Epithelial cell of prostate (primary cell): ENCODE measurements at places on chromosomes 5 and 9.
A peak's percentile ranks its signal among the peaks of the same experiment; 100 is the strongest.

DNA sequence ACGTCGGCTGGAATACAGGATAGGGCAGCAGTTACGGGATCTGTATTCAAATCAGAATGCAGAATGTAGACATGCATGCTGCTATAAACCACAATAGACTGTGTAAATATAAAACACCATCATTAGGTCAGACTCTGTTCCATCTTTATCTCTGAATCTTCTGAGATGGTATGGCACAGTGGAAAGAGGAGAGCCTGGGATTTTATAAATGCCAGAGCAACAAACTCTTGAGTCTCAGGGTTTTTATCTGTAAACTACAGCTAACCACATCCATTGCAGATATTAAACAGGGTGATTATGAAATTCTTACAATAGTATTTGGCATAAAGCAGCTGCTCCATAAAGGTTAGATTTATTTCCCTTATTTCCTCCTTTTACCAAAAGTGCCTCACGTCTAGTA, 108.7 kb downstream of the ZDHHC21 start:
- DNase-seq = no peak

DNA sequence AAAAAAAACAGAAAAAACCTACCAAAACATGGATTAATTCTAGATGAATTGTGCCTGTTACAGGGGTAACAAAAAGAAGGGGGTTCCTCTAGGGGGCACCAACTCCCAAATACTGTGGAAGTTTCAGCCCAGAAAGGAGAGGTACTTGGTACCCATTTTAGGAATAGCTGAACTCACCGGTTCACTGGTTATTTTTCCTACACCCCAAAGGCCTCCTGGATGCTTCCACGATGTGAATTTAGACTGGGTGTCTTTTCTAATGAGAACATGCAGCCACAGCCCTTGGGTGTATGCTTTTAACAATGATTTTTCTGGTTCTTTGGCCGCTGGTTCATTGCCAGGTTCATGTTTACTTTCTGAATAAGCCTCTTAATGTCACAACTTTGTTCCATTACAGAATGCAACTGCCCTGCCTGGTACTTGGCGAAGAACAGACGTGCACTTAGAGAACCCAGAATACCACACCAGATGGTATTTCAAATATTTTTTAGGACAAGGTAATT, 46.7 kb downstream of the GARNL3 start:
- DNase-seq = peak; percentile 20

DNA sequence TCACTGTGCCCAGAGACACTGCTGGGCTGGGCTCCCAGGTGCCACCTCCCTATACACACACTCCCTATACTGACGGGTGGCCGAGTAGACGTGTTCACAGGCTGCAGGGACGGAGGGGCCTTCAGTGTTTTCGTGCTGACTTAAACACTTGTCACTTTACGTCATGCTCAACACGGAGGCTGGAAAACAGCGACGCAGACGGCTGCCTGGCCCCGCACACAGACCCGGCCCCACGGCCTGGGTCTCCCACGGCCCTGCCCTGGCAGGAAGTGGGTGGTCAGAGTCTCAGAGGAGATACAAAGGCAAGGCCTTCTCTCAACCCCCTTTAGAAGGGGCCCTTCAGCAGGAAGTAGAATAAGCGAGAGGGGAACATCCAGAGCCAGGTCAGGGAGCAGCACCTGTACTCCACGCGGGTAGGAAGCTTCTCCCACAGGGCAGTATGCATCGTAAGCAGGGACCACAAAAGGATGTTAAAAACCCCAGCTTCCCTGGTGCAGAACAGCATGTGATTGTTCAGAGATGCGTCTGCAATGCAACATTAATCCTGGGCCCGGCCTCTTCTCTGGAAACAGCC, 11.9 kb upstream of the TBC1D9B start:
- DNase-seq = no peak

DNA sequence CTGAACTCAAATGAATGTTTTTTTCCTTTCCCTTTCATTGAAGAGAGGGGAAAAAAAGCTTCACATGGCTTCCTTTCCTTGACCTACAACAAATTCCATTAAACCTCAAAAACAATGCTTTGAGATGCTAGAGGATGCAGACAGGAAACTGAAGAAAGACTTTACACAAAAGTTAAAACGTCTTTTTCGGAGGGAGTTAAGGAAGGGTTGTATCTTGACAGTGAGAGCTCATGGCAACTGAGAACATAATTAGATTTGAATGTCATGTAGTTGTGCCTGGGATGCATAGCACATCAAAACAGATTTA, 66.4 kb downstream of the EBF1 start:
- no peak for DNase-seq

DNA sequence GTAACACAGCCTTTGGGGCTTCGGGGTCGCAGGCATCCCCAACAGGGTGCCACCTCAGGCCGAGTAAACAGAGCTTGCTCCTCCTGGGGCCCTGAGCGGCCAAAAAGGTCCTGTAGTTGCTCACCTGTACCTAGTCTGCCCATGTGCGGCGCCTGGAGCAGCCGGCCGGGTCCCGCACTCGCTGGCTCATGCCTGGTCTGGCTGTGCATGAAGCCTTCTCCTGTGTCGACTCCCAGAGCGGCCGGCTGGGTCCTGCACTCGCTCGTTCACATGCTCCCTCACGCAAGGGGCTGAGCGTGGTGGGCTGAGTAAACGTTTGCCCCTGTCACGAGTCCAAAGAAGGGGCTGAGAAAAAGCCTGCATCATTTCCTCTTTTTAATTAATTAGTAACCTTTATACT, 162.4 kb upstream of the TUT7 start:
- no peak for DNase-seq

- DNase-seq = no peak
Measured at GRCh38 chr5:89735082-89735481, 674.5 kb downstream of the CETN3 start.

DNA sequence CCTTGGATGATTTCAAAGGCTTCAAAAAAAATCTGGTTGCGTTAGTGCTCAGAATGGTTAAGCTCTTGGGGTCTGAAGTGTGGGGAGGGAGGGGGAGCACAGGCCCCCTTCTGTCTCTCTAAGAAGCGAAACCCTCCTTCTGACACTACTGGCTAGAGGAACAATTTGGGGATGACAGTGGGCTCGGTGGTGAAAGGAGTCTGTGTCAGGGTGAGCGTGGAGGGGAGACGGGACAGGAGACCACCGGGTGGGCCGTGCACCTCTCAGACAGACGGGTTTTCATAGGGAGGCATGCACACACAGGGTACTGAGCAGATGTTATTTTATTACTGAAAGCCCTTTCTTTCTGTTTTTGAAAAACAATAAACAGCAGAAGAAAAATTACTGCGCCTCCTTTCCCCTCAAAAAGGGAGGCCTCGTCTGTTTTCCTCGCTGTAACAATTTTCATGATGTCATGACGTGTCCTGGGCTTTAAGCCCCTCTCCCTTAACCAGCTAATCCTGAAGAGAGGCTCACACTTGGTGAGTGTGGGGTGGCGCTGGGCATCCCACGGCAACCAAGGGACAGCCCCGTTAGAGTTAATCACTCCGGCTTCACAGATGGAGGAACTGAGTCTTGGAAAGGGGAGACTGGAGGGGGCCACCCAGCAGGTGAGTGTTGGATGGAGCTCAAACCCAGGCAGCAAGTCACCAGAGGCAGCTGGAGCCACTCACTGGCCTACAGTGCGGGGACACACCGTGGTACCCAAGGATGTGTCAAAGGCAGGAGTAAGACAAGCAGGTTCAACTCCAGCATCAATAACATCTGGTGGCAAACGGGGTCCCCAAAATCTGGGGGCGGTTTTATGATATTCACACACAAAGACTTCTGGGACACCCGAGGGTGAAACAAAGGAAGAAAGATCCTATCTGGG, 53.4 kb downstream of the PTCH1 start:
- DNase-seq = no peak

DNA sequence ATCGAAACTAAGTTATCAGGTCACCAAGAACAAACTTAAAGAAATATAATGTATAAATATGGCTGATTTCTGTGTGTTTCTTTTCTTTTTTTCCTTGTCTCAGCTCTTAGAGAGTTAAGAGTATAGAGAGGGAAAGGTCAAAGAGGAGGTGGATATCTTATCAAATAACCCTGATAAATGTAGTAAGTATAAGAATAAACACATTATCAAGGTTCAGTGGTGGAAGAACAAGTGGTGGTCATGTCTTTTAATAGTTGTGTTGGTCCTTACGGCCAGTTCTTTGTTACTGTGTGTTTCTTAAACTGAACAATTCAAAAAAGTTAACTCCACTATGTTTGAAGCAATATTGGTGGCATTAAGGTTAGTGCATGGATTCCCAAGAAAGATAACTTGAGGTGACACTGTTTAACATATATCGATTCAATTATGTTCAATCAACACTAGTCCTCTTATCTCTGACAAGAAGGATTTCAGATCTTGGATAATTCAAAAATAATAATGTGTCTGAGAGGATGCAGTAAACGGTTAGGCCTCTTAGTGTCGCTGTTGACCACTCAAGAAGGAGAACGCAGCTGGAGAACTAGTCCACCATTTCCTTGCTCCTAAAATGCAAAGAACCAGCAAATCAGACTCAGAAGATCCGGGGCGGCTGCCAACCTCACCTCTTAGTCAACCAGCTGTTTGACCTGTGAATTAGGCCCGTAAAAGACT, at the start of gene PCDHGA3:
Gene PCDHGA3 (plus strand): TSS at position 588 of the 711 bp plus-strand sequence. CDS start 205 bp downstream, outside the sequence.
- no peak for DNase-seq

DNA sequence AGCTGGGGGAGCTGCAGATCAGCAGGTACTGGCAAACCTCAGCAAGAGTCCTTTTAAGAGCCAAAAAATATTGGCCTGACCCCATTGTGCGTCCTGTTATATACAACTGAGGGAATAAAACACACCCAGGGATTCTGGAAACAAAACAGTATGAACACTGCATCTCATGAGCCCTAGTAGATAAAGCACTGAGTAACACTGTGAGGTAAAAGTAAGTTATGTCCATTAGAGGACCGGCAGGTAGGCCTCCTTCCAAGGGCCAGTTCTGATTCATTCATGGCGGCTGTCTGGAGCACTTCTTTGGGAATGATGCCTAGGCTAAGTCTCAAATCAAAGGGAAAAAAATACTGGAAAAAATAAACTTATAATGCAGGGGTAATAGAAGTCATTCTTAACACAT, 64.9 kb downstream of the PDE4D start:
- DNase-seq = no peak

GRCh38 chr9:112355427-112355897, 22.0 kb upstream of the PTBP3 start:
- DNase-seq = no peak

GRCh38 chr5:61981886-61982285, 324.1 kb upstream of the KIF2A start:
- DNase-seq = no peak

- no peak for DNase-seq
Measured at GRCh38 chr9:23662320-23662719, 163.7 kb downstream of the ELAVL2 start.

- DNase-seq = no peak
Measured at GRCh38 chr5:147966829-147967228, 60.5 kb upstream of the C5orf46 start.

DNA sequence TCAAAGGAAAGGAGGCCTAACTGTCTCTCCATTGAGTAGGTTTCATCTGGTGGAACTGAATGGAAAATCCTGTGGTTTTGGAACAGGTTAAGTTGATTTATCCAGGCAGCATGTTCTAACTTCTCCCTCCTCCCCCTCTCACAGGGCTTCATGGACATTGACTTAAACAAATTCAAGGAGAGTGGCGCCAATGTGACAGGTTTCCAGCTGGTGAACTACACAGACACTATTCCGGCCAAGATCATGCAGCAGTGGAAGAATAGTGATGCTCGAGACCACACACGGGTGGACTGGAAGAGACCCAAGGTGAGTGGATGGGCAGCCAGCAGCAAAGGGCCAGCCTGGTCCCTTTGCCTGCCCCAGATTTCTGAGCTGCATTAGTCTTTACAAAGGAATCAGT, 183.9 kb downstream of the GRIA1 start:
- DNase-seq = no peak
